Skin of body (tissue), 3 donors: ENCODE measurements at places on chromosomes 7 and 10. TPM values are rescaled to one million over a fixed set of nuclear protein-coding genes. Genes with fewer than 3 reads are reported as not detected.

The PCGF6 gene
- total RNA-seq, result 8.9 TPM

The DYNC1I1 gene
- 1.1 TPM for total RNA-seq

The ZNF3 gene
- total RNA-seq, result 24.8 TPM

- DNase-seq, result no peak
Observed at GRCh38 chr7:79287981-79288380, 165.5 kb downstream of the MAGI2 start.

GRCh38 chr7:37027557-37028341, 303.5 kb upstream of the AOAH start:
- DNase-seq, result no peak

- DNase-seq, result no peak
Observed at GRCh38 chr7:55534262-55534915, 37.9 kb downstream of the VOPP1 start.

- no peak for DNase-seq
Observed at GRCh38 chr7:55140221-55140940, 121.6 kb downstream of the EGFR start.

- no peak for DNase-seq
Observed at GRCh38 chr7:515628-516027, 4.0 kb downstream of the PDGFA start.

DNA sequence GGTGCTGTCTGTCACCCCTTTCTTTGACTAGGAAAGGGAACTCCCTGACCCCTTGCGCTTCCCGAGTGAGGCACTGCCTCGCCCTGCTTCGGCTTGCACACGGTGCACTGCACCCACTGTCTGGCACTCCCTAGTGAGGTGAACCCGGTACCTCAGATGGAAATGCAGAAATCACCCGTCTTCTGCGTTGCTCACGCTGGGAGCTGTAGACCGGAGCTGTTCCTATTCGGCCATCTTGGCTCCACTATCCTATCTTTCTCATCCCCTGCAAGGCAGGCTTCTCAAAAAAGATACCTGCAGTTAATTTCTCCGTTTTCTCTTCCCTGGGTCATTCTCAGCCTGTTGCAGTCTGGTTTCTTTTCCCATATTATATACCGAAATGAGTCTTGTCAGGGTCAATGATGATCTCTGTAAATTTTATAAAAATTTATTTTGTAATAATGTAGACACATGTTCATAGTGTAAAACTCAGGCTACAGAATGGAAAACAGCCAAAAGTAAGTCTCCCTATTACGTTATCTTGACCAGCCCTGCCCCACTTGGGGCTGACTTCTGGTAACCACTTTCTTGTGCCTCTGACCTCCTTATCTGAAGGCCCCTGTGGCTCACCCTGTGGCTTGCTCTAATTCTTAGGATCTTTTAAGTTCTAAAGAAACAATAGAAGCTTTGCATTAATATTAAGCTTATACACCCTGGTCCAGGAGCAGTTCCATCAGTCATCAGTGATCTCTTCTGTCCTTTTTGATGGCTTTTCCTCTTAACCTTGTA, 20.7 kb downstream of the BLVRA start:
- no peak for DNase-seq

- DNase-seq, result no peak
Observed at GRCh38 chr10:28981007-28981406, 303.7 kb downstream of the BAMBI start.

DNA sequence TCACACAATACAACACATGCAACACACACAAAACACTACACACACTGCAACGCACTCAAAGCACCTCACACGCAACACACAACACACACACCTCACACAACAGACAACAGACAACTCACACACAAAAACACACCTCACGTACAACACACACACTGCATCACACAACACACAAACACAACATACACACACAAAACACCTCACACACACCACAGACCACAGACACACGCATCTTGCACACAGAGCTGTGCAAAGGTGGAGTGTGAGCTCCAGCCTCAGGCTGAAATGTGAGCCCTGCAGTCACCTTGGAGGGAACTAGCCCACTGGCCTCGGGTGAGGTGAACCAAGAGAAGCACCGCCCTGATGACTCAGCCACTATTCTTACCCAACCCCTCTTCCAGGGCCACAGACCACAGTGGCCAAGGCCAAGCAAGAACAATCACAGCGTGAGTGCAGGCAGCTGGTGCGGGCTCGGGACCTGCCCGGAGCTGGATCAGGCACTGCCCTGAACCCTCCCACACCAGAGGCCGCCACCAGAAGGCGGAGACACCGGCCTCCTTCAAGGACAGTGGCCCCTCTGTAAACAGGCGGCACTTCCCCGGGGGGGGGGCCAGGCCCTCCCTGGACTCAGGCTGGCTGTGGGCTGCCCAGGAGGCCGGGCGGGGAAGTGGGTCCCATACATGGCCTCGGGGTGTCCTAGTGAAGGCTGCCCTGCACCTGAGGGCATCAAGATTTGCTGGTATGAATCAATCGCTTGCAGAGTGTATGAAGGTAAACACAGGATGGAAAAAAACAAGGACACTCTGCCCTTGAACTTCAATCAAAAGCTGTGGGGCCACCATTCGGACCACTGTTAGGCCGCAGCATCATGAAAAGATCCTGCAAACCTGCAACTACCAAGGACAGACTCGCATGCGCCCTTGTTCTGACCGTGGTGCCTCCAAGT, 106.7 kb downstream of the TNS3 start:
- no peak for DNase-seq

DNA sequence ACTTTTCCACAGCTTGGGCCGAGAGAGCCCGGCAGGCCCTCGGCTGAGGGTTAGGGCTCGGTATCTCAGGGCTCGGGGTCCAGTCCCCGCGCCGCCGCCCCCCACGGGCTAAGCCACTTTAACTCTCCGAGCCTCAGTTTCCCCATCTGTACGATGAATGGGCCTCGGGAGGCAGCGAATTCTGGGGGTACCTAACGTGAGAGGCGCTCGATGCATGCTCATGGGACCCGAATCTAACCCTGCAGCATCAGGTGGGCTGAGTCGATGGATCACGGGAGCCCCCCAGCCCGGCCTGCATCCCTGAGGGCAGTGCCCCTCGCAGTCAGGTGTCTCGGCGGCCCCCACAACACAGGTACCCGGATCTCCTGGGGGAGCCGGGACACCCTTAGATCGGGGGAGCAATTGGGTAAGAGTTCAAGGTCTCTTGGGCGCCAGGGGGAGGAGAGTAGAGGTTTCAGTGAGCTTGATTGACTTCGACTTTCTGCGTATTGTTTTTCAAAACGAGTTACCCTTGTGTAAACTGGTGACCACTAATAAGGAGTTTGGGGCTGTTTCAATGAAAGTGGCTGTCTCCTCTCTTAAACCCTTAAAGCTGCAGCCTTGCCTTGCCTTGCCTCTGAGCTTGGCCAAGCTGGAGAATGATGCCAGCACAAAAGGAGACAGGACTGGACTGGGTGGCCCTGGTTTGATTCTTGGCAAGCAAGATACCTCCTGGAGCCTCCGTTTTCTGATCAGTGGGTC, 631 bp downstream of the POR start:
- DNase-seq, result no peak
